ENCODE measurements at places on chromosomes 1 and 21.

DNA sequence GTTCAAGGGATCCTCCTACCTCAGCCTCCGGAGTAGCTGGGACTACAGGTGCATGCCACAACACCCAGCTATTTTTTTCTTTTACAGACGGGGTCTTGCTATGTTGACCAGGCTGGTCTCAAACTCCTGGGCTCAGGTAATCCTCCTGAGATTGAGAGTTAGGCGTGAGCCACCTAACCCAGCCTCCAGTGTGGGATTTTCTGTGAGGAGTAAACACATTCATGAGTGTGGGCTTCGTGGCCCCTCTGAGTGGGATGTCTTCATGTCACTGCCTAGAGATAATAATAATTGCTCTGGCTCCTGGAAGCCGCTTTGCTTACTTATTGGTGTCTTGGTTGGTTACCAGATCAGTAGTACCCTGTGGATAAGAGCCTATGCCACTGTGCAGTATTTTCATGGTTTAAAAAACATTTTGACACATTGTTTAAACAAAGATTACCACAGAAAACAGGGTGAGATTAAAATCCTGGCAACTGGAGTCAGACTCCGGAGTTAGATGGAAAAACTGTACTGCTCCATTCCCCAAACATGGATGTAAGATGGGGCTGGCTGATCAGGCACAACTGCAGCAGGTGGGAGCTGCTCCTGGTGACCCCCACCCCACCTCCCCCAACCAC, 159.1 kb upstream of the RAB4A start:
- no peak for DNase-seq

DNA sequence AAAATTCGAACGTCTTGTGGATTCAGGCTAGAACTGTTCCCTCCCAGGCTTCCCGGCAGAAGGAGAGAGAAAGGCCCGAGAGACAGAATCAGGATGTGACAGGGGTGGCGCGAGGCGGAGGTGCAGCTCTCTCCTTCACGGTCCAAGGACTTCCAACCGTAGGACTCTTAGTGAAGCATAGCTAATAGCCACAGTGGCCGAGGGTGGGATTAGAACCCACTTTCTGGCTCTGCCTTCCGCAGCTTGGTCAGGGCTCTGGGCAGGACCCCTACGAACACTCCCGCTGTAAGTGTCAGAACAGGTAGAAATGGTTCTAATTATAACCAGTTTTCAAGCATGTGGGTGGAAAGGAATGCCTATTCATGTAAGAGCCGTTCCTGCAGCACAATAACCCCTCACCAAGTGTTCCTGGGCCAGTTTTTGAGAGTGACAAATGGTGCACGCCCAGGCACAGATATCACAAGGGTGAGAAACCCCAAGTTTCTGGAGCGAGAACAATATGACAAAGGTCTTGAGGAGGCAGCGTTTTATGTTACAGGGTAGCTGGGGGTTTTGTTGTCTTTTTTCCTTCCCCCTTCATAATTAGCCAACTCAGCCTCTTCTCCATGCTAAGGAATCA, 86.4 kb downstream of the SYF2 start:
- no peak for DNase-seq

GRCh38 chr1:244041466-244042120, 9.5 kb upstream of the ZBTB18 start:
- DNase-seq = no peak

DNA sequence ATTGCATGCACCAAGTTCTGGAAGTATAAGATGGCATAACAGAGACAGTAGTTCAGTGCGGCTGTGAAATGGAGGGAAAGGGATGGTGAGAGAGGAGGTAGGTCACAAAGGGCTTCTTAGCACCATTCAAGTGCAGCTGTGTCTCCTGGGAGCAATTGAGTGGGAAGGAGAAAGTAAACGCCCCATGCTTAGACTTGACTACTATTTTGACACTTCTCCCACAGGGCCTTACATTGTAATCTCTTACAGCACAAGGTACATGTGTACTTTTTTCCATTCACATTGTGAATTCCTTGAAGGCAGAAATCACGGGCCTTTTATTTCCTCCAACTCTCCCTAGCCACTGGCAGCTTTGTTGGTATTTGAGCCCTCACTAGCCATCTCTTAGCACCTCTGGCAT, 239.6 kb upstream of the FOXD3 start:
- no peak for DNase-seq

DNA sequence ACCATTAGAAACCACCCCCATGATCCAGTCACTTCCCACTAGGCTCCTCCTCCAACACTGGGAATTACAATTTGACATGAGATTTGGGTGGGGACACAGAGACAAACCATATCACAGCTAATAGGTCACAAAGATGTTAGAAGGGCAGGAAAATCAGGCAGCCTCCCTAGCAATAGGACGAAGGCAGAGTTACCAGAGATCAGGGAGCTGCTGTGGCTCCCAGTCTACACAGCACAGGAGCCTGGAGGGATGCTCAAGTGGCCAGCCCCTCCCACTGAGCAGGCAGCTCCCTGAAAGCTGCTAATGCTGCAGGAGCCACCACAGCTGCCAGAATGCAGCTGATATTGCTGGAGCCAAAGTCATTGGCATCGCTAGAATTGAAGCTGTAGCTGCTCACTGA, 51.0 kb downstream of the CR1L start:
- DNase-seq = no peak

DNA sequence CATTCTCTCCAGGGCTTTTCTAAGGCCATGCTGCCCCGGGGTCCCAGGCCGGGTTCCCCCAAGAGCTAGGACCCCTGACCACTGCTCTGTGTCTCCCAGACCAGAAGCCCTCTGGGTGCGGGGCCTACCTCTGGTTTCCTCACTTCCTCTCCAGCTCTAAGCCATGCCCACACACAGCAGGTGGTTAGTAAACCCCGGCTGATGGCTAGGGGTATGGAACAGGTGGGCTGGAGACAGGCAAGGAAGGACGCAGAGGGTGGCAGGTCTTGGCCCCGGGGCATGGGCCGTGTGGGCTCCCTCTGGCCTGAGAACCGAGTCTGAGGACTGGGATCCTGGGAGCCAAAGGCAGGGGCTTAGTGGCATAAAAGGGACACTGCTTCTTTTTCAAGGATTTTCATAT, 15.9 kb upstream of the PLCH2 start:
- DNase-seq = no peak

DNA sequence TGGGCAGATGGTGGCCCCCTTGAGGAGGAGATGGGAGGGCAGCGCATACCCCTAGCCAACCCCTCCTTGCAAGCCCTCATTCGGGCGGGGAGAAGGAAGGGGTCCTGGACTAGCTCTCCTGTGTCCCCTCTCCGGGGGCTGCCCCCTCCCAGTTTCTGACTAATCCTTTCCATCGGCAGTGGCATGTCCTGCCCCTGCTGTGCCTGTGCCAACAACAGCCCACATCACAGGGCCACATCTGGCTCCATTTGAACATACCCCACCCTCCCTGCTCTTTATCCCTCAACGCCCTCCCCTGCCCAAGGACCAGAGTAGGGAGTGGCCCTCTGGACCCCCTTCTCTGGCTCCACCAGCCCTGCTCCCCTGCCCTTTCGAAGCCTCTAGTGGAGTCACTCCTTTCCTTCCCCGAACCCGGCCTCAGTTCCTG, 11.0 kb upstream of the LMNA start:
- no peak for DNase-seq

GRCh38 chr1:165425621-165426020, 19.3 kb downstream of the RXRG start:
- DNase-seq = no peak

DNA sequence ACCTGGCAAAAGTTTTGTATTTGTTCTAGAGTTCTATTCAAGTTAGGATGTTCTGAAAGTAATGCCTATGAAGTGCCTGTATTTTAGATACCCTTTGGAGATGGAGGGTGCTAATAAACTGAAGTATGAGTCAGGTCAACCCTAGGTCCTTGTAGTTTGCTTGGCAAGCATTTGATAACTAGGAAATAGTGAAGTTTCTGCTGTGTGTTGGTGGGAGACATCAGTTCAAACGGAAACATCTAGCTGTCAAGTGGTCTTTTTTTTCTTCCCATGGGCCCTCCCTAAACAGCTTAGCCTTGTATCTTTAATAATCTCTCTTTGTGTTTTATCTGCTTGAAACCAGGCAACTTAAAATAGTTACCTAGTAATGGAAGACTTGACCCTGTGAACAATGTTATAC, 4.5 kb downstream of the MRPS6 start:
- DNase-seq = no peak

DNA sequence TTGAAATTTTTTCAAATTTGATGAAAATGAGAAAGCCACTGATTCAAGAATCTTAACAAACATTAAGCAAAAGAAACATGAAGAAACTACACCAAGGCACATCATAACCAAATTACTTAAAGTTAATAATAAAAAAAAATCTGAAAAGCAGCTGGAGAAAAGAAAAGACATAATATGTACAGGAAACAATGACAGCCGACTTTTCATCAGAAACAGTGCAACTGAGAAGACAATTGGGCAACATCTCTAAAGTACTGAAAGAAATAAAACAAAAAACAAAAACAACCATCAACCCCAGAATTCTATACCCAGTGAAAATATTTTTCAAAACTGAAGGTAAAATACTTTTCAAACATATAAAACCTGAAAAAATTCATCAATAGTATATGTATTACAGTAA, 73.8 kb upstream of the DMRTA2 start:
- DNase-seq = no peak

DNA sequence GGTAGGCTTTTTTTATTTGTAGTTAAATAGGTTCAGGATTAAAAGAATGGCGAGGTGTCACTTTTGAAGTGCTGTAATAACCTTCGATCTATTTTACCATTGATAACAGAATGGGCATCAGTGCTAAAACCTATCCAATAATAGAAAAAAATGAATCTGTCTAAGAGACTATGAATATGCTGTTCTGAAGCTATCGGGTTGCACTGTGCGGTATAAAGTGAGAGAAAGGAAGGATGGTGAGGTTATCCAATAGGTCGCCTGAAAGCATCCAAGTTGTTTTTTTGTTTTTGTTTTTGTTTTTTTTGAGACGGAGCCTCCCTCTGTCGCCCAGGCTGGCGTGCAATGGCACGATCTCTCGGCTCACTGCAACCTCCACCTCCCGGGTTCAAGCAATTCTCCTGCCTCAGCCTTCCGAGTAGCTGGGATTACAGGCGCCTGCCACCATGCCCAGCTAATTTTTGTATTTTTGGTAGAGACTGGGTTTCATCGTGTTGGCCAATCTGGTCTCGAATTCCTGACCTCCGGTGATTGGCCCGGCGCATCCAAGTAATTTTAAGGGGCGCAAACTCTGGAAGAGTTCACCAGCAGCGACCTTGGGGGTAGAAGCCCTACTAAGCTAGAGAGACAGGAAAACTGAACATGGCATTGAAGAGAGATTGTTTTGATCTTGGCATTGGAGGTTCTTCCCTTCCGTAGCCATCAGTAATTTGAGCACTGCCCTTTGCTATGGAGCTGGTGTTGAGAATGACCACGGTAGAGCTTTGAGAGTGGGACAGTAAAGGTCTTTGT, 8.7 kb upstream of the MDM4 start:
- no peak for DNase-seq

GRCh38 chr1:9376430-9376829, 83.7 kb downstream of the SPSB1 start:
- DNase-seq = no peak

DNA sequence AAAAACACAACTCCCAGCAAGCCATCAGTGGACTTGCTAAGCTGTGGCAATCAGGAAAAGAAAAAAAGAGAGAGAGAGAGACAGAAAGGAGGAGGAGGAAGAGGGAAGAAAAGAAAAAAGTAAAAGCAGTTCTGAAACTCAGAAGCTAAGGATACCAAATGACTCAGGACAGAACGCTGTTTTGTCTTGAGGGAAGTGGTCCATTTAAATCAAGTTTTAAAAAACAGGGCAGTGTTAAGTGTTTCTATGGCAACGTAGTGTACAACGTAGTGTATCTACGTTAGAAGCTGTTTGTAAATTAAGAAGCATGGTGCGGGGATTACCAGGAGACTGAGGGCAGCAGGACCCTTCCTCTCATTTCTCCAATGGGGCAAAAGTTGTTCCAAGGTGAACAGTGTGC, 5.8 kb downstream of the ADORA3 start:
- no peak for DNase-seq

DNA sequence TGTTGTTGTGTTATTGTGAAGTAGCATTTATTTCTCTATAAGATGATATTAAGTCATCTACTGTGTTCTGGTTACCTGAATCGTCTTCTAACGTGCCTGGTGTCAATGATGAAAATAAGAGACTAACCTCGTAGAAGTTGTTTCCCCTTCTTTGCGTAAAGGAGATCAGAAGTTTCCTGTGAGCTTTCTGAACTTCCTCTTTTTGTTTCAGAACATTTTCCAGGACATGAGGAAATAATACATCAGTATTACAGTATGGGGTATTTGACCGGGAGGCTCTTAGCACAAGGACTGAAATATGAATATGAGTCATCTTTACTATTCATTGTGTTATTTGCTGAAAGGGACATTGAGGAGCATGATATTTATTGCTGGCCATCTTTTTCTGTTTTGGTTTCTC, 1.3 kb downstream of the ST6GALNAC3 start:
- no peak for DNase-seq

DNA sequence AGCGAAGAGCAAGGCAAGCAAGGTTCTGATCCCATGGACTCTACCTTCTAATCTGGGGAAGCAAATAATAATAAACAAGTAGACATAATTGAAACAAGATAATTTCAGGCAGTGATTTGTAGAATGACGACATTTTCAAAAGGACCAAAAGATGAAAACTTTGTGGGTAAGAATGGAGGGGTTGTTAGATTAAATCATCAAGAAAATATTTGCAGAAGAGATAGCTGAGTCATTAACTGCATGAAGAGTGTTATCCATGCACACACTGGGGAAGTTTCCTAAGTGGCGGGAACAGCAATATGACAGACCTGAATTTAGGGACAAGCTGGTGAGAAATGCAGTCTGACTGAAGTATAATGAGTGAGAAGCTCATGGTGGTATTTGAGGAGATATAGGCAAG, 583.1 kb upstream of the RGS18 start:
- DNase-seq = no peak

- no peak for DNase-seq
Observed at GRCh38 chr1:2314273-2314802, 77.0 kb downstream of the MORN1 start.

DNA sequence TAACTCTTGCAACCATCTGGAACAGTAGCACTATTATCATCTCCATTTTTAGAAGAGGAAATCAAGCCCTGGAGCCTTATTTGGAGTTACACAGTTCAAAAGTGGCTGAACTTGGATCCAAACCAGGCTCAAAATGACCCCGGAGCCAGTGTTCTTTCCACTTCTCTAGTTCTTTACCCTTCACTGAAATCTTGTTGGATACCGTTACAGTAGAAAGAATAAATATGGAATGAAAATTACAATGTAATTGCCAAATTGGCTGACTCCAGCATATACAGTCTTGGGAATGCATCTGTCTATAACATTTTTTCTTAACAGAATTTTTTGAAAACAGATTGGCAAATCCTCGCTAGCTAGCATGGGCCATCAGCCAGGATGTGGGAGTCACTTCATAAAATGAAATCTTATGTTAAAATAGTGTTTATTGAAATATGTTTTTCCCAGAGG, 261.4 kb downstream of the CTH start:
- DNase-seq = no peak

DNA sequence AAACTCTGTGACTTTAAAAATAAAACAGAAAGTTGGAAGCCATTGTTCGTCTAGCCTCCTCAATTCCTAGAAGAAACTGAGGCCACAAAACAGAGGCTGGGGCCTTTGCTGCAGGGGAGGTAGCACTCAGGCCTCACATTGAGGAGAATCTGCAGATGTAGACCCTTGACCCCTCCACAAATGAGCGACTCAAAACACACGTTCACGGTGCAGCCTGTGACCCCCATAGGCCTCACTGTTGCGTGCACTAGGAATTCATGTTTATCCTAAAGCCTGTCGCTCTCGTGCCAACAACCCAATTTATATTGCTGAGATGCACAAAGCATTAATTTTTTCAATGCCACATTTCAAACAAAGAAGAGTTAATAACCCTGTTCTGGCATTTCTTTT, 5.6 kb downstream of the TMEM51 start:
- no peak for DNase-seq
